Suppressor macrophage treated with lipopolysaccharide for 1 hour (primary cell): ENCODE measurements at places on chromosomes 6 and 20.
A peak's percentile ranks its signal among the peaks of the same experiment; 100 is the strongest.

- DNase-seq = no peak
Observed at GRCh38 chr6:106724848-106725247, 95.5 kb downstream of the QRSL1 start.

GRCh38 chr6:75563032-75563431 is 38.6 kb upstream of the SENP6 start:
- peak; percentile 39 for DNase-seq

DNA sequence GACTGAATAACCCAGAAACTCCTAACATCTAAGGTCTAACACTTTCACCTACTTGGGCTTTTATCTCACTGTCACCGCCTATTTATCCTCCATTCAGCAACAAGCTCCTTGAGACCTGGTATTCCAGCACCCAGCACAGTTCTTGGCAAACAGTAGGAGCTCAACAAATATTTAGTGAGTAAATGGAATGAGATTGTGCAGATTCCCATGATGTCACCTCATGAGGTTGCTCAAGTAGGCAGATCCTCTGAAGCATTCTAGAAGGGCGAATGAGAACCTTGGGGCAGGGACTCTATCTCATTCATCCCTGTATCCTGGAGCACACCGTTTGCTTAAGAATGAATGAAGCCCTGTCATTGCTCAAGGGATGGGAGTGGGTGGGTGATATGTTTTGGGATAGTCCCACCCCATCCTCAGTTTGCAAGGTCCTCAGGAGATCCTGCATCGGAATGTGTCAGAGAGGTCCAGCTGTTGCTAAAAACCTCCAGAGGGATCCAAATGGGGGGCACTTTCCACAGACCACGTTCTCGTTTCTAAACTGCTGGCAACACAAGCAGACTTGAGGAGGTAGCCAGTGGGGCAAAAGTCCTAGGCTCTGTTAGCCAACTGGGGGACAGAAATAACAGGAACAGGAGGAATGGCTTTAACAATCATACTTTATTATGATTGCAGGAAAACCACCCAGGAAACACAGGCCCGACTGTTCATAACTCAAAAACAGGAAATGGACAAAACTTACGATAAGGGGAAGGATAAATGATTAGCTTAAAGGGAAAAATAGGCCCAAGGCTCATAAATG is 42.0 kb downstream of the EDN1 start:
- peak; percentile 36 for DNase-seq

- no peak for DNase-seq
Observed at GRCh38 chr6:90304308-90304707, 7.7 kb upstream of the BACH2 start.

GRCh38 chr6:6749702-6750491 is 161.4 kb downstream of the LY86 start:
- peak; percentile 93 for DNase-seq

- peak; percentile 78 for DNase-seq
Observed at GRCh38 chr6:137823826-137824555, 43.1 kb upstream of the TNFAIP3 start.

DNA sequence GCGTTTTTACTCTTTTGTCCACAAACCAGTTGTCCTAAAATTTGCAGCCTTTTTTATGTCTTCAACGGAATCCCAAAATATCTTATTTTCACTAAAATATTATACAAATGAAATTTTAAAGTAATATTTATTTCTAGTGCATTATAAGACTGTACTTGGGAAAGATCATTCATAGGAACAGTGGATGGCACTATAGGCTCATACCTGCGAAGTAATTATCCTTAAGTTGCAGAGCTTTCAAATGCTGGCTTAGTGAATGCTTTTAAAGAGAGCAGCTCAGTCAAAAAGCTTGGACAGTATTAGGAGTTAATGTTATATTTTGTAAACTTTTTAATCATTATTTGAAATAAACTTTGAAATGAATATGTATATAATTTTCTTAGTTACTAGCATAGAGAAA is 254.9 kb downstream of the CDKAL1 start:
- DNase-seq = no peak

DNA sequence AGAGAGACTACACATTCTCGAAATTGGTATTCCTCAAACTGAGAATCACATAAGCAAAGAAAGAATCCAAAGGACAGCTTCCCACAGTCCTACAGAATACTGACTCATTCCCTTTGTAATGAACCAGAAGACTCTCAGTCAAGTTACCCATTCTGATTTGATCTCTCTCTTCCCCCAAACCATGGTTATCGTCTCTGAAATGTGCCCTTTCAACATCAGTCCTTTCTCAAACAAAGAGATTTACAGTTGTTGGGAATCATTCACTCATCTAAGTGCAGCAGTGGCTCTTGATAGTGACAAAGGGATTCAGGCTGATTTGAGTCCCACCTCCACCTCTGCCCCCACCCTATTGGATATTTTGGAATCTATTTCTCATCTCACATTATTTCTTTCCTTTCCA is 15.0 kb upstream of the RSPO3 start:
- DNase-seq = no peak

DNA sequence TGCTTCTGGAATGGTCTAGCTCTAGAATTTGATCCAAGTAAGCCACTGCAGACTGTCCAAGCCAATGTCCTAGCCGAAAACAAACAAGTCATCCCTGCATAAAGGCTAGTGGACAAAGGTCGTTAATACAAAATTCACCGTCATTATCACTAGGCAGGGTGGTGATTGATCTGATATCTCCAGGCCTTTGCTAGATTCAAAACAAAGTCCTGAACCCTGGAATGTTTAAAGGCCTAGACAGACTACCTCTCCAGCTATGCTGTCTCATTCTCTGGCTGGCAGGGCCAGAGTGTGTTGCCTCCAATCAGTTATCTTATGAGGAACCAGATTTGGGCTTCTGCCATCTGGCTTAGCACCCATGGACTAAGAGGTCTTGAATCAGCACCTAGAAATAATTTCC is 38.3 kb downstream of the MAP7 start:
- no peak for DNase-seq

DNA sequence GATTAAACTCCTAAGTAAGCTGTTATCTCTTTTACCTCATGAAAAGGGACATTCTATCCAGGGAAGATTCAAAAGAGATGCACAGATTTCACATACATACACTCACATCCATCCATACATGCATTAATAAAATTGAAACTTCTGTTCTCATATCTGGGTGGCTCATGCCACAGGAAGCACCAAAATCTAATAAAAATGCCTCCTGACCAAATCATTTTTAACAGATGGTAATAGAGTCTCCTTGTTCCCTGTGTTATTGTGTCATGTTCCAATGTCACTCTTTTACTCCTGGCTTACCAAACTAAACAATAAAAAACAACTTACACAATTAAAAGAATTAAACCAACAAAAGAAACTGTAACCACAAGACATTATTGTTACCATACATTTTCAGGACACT is 742.1 kb upstream of the MANEA start:
- no peak for DNase-seq

DNA sequence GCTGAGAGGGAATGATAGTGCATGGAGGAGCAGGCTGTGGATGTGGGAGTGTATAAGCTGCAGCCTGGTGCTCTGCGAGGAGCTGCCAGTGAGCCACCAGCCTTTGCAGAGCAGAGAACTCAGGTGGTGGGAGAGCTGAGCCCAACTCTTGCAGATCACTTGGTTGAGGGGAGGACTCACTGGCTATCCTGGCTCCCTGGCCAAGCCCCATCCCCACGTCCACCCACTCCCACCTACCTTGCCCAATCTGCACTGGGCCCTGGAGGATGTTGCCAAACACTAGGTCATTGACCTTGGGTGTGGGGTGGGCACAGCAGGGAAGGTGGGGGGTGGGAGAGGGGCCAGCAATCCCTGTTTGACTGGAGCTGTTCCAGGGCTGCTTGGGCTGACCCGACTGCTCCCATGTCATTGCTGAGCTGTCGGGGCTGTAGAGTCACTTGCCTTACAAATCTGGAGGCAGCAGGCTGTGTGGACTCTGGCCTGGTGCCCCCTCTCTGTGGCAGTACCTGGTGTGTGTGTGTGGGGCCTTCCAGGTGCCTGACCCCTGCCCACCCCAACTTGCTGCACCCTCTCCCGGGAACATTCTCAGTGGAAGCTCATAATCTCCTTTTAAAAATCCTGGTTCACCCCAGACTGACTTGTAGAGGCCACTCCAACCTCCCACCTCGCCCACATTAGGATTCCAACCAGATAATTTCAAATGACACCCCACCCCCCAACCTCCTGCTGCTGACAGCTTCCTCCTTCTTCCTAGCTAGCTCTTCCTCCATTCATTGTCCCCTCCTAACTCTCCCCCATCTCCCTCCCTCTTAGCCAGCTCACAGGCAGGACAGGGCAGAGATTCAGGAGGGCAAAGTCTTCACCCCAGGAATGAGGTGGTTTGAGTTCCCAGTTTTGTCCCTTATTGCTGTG is 162.3 kb downstream of the MRPL14 start:
- no peak for DNase-seq

- no peak for DNase-seq
Observed at GRCh38 chr6:130076512-130076911, 58.1 kb downstream of the L3MBTL3 start.

DNA sequence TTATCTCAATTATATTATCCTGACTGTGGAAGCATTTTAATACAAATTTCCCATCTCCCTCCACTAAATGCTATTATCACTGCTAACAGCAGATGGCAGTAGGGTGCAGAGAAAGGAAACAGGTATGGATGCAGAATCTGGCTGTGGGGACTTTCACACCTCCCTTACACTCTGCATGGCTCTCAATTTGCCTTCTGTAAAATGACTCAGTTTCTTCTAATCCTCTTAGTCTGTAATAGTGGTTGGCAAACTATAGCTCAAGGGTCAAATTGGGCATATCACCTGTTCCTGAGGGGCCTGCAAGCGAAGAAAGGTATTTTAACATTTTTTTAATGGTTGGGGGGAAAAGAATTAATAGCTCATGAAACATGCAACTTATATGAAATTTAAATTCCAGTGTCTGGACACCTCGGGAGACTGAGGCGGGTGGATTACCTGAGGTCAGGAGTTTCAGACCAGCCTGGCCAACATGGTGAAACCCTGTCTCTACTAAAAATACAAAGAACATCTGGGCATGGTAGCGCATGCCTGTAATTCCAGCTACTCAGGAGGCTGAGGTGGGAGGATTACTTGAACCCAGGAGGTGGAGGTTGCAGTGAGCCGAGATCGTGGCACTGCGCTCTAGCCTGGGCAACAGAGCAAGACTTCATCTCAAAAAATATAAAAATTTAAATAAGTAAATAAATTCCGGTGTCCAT is 83.5 kb downstream of the ZMYND8 start:
- DNase-seq = peak; percentile 77

DNA sequence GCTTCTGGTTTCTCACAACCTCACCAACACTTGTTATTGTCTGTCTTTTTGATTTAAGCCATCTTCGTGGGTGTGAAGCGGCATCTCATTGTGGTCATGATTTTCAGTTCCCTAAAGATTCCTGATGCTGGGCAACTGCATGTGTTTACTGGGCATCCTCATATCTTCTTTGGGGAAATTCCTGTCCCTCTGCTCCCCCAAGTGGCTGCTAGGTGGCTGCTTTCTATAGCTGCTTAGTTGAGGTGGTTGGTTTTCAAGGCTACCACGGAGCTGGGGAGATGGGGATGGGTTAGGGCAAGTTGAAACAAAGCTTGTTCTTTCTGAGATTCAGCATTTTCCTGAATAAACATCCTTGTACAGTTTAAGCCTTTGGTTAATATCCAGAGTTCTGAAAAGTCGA is 403.9 kb upstream of the SULF2 start:
- peak; percentile 39 for DNase-seq

DNA sequence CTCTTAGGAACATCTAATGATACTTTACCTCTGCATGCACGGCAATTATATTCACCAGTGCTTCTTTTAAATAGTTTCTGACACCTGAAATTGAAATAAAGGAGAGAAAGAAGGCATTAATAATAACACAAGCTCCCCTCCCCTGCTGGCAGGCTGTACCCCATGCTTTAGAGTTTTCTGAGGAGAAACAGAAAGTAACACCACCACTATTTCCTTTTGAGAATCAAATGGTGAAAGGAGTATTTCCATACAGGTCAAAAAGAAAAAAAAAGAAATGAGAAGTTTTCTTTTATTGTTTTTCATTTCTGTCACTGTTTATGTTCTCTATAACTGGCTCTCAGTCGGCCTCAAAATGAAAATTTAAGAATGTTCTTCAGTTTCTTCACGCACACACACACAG is 108.1 kb downstream of the IRF4 start:
- no peak for DNase-seq

- peak; percentile 59 for DNase-seq
Observed at GRCh38 chr6:35484921-35485392, 11.9 kb downstream of the TEAD3 start.

- DNase-seq = peak; percentile 45
Observed at GRCh38 chr6:160462551-160463109, 114.5 kb downstream of the SLC22A3 start.

DNA sequence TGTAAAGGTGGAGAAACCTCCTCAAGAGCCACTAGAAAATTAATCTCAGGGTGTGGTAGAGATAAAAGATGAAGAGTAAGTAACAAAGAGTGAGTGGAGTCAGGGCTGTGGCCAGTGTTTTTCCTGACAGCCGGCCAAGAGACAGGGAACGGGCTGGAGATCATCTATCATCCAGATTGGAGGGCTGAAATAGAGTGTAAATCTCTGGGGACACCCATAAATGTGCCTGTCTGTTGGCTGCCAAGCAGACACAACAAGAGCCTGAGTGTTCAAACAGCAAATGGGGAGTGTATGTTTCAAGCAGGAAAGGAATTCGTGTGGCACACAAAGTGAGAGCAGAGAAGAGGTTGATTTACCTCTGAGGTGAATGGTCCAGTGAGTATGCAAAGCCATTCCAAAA is 326.4 kb upstream of the KHDRBS2 start:
- DNase-seq = no peak

DNA sequence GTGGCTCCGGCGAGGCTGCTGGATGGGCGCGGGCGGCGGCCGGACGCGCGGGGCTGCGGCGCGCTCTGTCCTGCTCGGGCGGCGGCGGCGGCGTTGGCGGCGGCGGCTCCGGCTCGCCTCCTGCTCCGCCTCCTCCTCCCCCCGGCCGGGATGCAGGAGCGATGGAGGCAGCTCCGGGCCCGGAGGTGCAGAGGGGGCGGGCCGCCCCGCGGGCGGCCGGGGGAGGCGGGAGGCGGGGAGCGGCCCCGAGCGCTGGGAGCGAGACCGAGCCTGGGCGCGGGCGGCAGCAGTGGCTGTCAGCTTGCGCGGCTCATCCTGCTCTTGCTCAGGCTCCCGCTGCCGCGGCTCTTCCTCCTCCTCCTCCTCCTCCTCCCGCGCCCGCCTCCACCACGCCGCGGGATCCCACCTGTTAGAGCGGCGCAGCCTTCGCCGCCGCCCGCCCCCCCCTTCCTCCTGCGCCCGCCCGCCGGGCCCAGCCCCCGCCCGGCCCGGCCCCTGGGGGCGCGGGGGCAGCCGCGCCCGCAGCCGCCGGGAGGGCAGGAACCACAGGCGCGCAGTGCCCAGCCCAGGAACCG is at the start of gene NOL4L:
NOL4L (minus strand) TSS at position 323 of the 575 bp plus-strand sequence. CDS start 443 bp downstream, outside the sequence.
- peak; percentile 32 for DNase-seq
